ENCODE measurements at places on chromosomes 1 and 21. TPM values are rescaled to one million over a fixed set of nuclear protein-coding genes. Genes with fewer than 3 reads are reported as not detected.

DNA sequence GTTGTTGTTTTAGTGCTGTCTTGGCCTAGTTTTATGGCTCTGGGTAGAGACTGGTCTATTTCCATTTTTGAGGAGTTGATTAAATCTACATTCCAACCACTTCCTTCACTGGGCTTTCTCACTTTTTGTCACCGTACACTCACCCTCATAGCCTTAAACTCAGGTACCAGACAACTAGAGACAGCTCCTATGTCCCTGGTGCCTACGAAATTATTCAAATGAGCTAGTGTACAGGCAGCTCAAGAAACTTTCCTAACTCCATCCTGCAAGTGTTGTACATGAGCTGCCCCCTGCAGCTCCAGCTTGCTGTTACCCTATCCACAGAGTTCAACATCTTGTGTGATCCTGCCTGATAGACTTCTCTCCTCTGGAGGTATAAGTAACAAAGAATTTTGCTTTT, 704.8 kb upstream of the RGS18 start:
- DNase-seq = no peak
- no peak overlapping the region for H3K27ac ChIP-seq

DNA sequence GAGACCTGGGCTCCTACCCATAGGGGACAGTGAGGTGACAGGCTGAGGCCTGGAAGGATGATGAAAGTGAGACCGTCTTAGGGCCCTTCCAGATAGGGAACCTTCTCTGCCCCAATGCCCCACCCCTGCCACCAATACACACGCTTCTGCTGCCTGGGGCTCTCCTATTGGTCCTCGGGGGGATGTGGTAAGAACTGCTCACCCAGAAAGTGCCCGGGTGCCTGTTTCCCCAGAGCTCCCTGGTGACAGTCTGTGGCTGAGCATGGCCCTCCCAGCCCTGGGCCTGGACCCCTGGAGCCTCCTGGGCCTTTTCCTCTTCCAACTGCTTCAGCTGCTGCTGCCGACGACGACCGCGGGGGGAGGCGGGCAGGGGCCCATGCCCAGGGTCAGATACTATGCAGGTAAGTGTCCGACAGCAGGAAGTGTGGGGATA, 948 bp downstream of the SEMA4A start:
- H3K4me3 ChIP-seq = no peak overlapping the region
- H3K4me1 ChIP-seq = peaks cover 17% of the 10 kb centered on the region
- no peaks in the 10 kb centered on the region for H3K27me3 ChIP-seq
- no peak overlapping the region for H3K27ac ChIP-seq
- DNase-seq = no peak

DNA sequence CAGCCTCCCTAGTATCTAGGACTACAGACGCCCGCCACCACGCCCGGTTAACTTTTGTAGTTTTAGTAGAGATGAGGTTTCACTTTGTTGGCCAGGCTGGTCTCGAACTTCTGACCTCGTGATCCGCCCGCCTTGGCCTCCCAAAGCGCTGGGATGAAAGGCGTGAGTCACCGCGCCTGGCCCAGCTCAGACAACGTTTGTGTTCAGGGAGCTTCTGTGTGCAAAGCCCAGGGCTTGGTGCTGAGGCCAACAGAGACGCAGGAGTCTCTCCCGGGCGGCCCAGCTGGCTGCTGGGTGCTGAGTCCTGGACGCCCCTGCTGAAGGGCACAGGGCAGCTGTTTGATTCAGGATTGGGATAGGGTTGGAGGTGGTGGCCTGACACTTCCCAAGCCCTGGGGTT, 3.0 kb downstream of the PRKCZ start:
- peaks cover 15% of the 10 kb centered on the region for H3K4me1 ChIP-seq
- H3K36me3 ChIP-seq = peaks cover 16% of the 10 kb centered on the region
- no peaks in the 10 kb centered on the region for H3K27me3 ChIP-seq
- no peak for DNase-seq

DNA sequence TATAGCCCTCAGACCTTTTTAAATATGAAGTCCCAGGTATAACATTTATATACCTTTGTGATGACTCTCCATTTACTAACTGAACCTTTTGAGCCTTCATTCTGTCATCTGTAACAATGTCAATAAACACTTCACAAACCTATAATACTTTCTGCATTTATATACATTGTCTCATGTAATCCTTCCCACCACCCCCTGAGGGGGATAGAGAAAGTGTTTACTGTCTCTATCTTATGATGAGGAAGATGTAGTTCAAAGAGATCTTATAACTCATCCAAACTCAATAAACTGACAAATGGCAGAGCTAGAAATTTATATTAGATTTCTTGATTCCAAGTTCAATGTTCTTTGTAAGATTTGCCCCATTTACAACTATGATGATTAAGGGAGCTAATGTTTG, 48.3 kb upstream of the CR2 start:
- no peak overlapping the region for H3K4me3 ChIP-seq
- H3K36me3 ChIP-seq = no peaks in the 10 kb centered on the region
- H3K4me1 ChIP-seq = no peaks in the 10 kb centered on the region

- H3K27ac ChIP-seq = no peak overlapping the region
- no peak overlapping the region for H3K4me3 ChIP-seq
- peak; percentile 9 for DNase-seq
- no peaks in the 10 kb centered on the region for H3K36me3 ChIP-seq
- no peaks in the 10 kb centered on the region for H3K27me3 ChIP-seq
- H3K4me1 ChIP-seq = 0 out of 2 replicates have a peak, but pooled peaks cover 3% of the 10 kb centered on the region
Measured at GRCh38 chr1:16717336-16718098, 22.8 kb upstream of the RNU1-4 start.

DNA sequence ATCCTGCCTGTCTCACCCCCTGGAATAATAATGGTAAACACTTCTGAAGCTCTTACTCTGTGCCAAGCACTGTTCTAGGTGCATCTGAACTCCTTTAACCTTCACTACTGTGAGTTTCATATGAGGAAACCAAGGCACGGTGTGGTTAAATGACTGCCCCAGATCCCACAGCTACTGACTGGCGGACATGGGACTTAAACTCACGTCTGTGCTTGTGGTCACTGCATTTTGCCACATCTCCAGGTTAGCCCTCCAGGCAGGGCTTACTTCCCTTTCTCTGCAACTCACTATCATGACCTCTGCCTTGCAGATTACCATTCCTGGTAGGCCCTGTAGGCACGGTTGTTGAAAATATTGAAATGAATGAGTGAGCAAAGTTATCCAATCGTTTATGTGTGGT, 83.4 kb downstream of the ADSS2 start:
- H3K4me1 ChIP-seq = no peaks in the 10 kb centered on the region
- no peak overlapping the region for H3K27ac ChIP-seq
- no peaks in the 10 kb centered on the region for H3K27me3 ChIP-seq
- H3K4me3 ChIP-seq = no peak overlapping the region
- DNase-seq = no peak
- H3K36me3 ChIP-seq = no peaks in the 10 kb centered on the region

- no peak for DNase-seq
- H3K4me3 ChIP-seq = no peak overlapping the region
- no peaks in the 10 kb centered on the region for H3K27me3 ChIP-seq
- H3K4me1 ChIP-seq = 0 out of 2 replicates have a peak, but pooled peaks cover 3% of the 10 kb centered on the region
Measured at GRCh38 chr1:56591909-56592308, 12.5 kb upstream of the PLPP3 start.

DNA sequence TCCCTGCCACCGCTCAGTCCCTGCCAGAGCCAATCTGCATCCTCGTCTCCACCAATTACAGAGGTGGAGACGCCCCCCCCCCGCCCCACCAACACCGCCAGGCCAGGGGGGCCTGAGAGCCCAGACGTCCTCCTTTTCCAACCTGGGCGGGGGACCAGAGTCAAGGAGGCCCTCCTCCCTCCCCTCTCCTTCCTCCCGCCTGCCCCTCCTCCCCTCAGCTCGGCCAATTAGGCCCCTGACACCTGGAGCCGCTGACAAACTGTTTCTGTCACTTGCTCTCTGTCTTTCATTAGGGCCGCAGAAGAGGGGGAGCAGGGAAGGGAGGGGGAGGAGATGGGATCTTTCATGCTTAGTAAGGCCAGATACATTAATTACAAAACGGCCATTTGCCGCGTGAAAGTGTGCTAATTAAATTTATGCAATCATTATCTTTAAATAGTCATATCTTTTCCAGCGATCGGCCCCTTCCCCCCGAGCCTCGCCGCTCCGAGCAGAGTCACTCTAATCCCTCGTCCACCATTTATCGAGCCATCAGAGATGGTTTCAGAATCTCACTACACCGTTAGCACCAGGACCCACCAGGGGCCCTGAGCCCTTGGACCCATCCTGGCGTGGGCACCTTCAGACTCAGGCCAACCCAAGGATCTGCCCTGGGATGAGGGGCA, 94.7 kb downstream of the PAX7 start:
- H3K36me3 ChIP-seq = no peaks in the 10 kb centered on the region
- no peak overlapping the region for H3K4me3 ChIP-seq
- peaks cover 49% of the 10 kb centered on the region for H3K27me3 ChIP-seq
- no peak for DNase-seq

DNA sequence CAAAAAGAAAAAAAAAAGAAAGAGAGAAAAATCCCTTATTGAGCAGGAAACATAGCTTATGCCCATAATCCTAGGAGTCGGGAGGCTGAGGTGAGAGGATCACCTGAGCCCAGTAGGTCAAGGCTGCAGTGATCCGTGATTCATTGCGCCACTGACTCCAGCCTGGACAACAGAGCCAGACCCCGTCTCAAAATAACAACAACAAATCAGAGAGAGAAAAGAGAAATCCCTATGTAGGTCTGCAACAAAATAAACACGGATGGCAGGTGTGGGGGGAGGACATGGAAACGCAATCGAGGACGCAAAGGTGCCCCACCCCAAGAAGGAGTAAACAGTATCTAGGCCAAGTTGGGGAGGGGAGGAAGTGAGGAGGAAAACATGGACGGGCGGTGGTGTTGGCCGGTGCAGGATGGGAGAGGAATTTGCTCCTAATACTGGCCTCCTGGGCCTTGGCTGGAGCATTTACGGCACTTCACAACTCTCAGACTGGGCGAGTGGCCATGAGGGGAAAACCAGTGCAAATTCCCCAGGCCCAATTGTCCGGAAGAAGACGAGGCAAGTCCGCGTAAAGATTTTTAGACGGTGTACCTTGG, 609 bp upstream of the CHTOP start:
- H3K27me3 ChIP-seq = no peaks in the 10 kb centered on the region
- H3K4me1 ChIP-seq = peaks cover 18% of the 10 kb centered on the region
- H3K36me3 ChIP-seq = peaks cover 20% of the 10 kb centered on the region

- no peak for DNase-seq
- no peak overlapping the region for H3K27ac ChIP-seq
- no peaks in the 10 kb centered on the region for H3K27me3 ChIP-seq
Measured at GRCh38 chr1:211335522-211336157, 9.0 kb downstream of the TRAF5 start.

GRCh38 chr1:62397301-62397700, 39.5 kb upstream of the USP1 start:
- no peak for DNase-seq
- no peak overlapping the region for H3K4me3 ChIP-seq
- H3K27me3 ChIP-seq = no peaks in the 10 kb centered on the region
- no peak overlapping the region for H3K27ac ChIP-seq
- H3K36me3 ChIP-seq = no peaks in the 10 kb centered on the region

DNA sequence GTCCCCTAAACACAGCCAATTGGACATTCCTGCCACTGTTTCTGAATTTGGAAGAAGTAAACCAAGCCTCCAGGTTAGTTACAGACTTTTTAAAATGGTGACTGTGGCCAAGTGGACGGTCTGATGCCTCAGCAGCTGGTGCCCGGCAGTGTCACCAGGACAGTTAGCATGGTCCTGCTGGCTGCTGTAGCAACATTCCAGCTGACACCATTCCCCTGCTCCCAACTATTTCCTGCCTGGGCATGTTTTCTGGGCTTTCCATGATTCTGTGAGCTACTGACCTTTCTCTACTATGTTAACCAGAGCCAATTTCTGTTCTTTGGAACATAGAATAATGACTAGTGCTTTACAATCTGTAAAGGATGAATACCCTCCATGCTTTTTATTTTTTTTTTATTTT, 95.0 kb downstream of the TLR5 start:
- H3K27me3 ChIP-seq = 0 out of 2 replicates have a peak, but pooled peaks cover 3% of the 10 kb centered on the region
- no peaks in the 10 kb centered on the region for H3K4me1 ChIP-seq
- no peaks in the 10 kb centered on the region for H3K36me3 ChIP-seq
- H3K4me3 ChIP-seq = no peak overlapping the region
- no peak for DNase-seq
- no peak overlapping the region for H3K27ac ChIP-seq

GRCh38 chr1:237398751-237399150, 356.8 kb downstream of the RYR2 start:
- H3K4me1 ChIP-seq = no peaks in the 10 kb centered on the region
- H3K36me3 ChIP-seq = no peaks in the 10 kb centered on the region
- H3K27ac ChIP-seq = no peak overlapping the region
- no peak overlapping the region for H3K4me3 ChIP-seq
- H3K27me3 ChIP-seq = no peaks in the 10 kb centered on the region

DNA sequence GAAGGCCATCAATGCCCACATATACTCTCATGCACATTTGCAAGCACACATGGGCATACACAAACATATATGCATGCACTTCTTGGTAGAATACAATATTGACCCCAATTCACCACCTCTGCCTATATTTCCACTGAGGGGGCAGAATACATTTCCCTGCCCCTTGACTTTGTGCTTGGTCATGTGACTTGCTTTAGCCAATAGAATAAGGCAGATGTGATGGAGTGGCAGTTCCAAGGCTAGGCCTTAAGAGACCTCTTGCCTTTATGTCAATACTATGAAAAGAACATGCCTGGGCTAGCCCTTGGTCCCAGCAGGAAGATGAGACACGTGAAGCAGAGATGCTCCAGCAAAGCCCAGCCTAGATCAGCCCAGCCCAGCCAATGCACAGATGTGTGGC, 66.0 kb upstream of the GRIK3 start:
- no peak for DNase-seq
- no peak overlapping the region for H3K27ac ChIP-seq

DNA sequence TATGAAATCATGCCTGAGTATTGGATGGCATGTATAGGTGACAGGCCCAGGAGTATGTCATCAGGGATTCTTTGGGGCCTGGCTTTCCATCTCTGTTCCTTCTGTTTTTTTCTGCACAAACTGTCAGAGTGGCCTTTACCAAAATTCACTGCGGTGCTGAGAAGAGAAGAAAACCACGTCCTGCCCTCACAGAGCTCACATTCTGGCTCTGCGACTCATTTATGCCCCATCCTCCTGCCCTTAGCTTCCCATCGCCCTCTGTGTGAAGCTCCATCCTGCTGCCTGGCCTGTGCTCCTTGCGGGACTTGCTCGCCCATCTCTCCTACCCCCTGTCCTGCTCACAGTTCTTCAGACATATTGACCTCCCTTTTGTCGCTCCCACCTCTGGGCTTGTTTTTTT, 73.4 kb downstream of the HUNK start:
- no peak overlapping the region for H3K4me3 ChIP-seq
- H3K27ac ChIP-seq = no peak overlapping the region
- no peaks in the 10 kb centered on the region for H3K36me3 ChIP-seq
- peaks cover 11% of the 10 kb centered on the region for H3K4me1 ChIP-seq
- H3K27me3 ChIP-seq = peaks cover 55% of the 10 kb centered on the region

- peaks cover 8% of the 10 kb centered on the region for H3K4me1 ChIP-seq
- peaks cover 2% of the 10 kb centered on the region for H3K27me3 ChIP-seq
- H3K4me3 ChIP-seq = no peak overlapping the region
- peak overlapping the region; percentile 3 for H3K27ac ChIP-seq
- no peaks in the 10 kb centered on the region for H3K36me3 ChIP-seq
Measured at GRCh38 chr21:42414928-42415769, 11.4 kb downstream of the UBASH3A start.

GRCh38 chr1:85387781-85388180, 77.2 kb downstream of the DDAH1 start:
- H3K36me3 ChIP-seq = peaks cover 6% of the 10 kb centered on the region
- no peak for DNase-seq
- no peak overlapping the region for H3K4me3 ChIP-seq
- no peaks in the 10 kb centered on the region for H3K4me1 ChIP-seq
- H3K27me3 ChIP-seq = no peaks in the 10 kb centered on the region

- no peaks in the 10 kb centered on the region for H3K36me3 ChIP-seq
- peak overlapping the region; percentile 56 for H3K4me3 ChIP-seq
- no peaks in the 10 kb centered on the region for H3K27me3 ChIP-seq
Measured at GRCh38 chr1:10980094-10980577, 32.3 kb upstream of the TARDBP start.

CTSE gene
- not detected for total RNA-seq

EGLN1 gene
- 37.0 TPM for total RNA-seq

KCNA3 gene
- not detected for total RNA-seq

SELL gene
- total RNA-seq = 1.2 TPM

ADAMTS4 gene
- 0.52 TPM for total RNA-seq

PTAFR gene
- 3.9 TPM for total RNA-seq

Measured in PC-3 (cell line).